Activated CD4-positive, alpha-beta memory T cell treated with anti-CD3 and anti-CD28 coated beads, Interleukin-2, amount 10 ng/mL, durations not matched to agents 7 days and 5 days (primary cell): ENCODE measurements at places on chromosomes 13 and 19. TPM values are rescaled to one million over a fixed set of nuclear protein-coding genes. Genes with fewer than 3 reads are reported as not detected.

The IL27RA gene
- 55.5 TPM for total RNA-seq

The GPR18 gene
- total RNA-seq: 10.4 TPM

DNA sequence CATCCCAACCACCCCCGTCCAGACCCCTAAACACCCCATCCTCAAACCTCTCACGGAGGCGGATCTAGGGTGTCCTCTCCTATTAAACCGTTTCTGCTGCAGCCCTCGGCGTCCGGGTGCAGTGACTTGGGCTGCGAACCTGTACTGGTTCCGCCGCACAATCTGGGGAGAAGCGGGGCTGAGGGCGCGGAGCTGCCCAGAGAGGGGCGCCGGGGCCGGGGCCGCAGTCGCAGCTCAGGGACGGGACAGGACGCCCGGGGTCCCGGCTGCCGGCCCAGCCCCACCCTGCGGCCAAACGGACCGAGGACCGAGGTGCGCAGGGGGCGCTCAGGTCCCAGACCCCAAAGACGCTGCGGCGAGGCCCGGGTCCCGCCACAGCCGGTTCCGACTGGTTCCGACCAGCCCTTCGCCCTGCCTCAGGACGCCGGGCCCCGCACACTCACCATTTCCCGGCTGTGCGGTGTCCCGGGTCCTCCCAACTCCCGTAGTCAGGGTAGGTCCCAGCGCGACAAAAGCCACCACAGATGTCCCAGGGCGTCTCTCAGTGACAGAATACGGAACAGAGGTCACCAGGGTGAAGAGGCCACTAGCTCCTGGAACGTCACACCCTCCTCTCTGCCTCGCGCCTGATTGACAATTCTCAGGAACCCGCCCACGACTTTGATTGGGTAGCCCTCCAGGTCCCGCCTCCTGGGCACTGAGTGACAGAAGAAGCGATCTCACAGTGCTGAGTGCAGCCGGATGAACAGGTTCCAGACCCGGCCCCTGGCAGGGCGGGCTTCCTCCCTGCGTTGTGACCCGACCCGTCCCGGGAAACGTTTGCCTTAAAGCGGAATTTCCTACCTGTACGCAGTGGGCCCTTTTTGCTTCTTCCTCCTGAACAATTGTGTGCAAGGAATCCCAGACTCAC lies at the start of gene ZNF44:
TSS of gene ZNF44 (minus strand) at position 635 of the 910 bp plus-strand sequence. CDS start at position 446, 189 bp downstream.
- peak within 1 kb of the TSS; percentile 98 for H3K4me3 ChIP-seq
- H3K27ac ChIP-seq: peak within 1 kb of the TSS; percentile 100
- peak; percentile 98 for DNase-seq

DNA sequence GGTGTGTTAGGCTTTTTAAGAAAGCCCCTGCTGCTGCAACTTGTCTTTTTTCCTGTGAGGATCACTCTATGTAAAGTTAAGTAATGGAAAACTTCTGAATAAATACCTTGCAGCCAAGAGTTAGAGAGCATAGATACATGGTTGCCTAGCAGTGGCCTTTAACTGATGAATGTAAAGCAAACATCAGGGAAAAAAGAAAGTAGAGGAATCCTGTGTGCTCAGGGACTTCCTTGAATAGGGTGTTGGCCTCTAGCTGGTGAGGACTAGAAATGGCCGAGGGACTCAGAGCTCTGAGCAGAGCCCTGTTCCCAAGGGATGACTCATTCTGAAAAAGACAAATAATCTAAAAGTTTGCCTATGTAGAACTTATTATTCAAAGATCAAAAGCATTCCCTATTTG lies 135.7 kb downstream of the MIPEP start:
- H3K4me1 ChIP-seq: peaks cover 45% of the 10 kb centered on the region
- no peak for DNase-seq
- H3K4me3 ChIP-seq: no peak overlapping the region
- H3K36me3 ChIP-seq: no peaks in the 10 kb centered on the region

DNA sequence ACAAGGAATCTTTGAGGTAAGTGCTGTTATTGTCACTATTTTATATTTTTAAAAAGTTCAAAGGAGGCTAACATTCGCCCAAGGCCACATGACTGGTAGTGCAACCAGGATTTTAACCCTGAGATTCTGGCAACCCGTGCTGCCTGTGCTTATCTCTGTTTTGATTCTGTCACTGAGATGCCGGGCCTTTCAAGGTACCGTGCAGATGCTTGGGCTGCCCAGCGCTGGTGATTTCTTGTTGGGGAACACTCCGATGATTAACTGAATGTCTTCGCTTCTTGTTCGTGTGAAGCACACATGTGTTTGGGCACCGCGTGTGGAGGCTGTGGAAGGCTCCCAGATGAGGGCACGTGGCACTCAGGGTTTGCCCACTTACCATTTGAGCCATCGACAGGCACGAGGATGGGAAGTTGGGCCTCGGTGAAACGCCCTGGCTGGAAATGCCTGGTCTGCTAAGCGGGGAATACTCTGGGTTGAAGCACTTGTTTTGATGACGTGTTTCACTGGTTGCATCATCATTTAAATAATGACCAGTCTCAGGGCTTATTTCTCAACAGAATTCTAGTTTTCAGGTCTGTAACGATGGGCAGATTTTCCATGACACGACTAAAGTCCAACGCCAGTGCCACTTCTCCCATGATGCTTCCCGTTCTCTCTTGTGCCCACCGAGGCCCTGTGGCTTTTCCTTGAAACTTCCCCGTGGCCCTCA lies 392.7 kb downstream of the FGF9 start:
- H3K36me3 ChIP-seq: no peaks in the 10 kb centered on the region
- no peak overlapping the region for H3K4me3 ChIP-seq
- H3K4me1 ChIP-seq: peaks cover 46% of the 10 kb centered on the region
- H3K27me3 ChIP-seq: no peaks in the 10 kb centered on the region

- no peak overlapping the region for H3K4me3 ChIP-seq
- H3K36me3 ChIP-seq: no peaks in the 10 kb centered on the region
- no peak for DNase-seq
Observed at GRCh38 chr13:97198753-97199152, 23.4 kb upstream of the MBNL2 start.
